HT-29 (cell line): ENCODE measurements at places on chromosomes 3 and 15.

DNA sequence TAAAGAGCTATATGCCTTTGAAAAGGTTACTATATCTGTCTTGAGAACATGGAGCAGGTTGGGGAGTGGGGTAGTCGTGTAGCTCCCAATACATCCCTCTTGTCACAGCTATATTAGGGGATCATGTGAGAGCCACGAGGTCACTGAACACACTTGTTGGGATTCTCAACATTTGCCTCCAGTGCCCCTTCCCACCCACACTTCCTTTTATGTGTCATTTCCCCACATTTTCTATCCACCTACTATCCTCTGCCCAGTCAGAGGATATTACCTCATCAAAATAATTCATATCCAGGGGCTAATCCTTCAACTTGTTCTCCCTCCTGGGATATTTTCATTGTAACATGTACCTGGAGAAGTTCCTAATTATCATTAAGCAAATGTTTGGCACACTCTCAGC lies 85.0 kb downstream of the CYP19A1 start:
- DNase-seq: no peak

DNA sequence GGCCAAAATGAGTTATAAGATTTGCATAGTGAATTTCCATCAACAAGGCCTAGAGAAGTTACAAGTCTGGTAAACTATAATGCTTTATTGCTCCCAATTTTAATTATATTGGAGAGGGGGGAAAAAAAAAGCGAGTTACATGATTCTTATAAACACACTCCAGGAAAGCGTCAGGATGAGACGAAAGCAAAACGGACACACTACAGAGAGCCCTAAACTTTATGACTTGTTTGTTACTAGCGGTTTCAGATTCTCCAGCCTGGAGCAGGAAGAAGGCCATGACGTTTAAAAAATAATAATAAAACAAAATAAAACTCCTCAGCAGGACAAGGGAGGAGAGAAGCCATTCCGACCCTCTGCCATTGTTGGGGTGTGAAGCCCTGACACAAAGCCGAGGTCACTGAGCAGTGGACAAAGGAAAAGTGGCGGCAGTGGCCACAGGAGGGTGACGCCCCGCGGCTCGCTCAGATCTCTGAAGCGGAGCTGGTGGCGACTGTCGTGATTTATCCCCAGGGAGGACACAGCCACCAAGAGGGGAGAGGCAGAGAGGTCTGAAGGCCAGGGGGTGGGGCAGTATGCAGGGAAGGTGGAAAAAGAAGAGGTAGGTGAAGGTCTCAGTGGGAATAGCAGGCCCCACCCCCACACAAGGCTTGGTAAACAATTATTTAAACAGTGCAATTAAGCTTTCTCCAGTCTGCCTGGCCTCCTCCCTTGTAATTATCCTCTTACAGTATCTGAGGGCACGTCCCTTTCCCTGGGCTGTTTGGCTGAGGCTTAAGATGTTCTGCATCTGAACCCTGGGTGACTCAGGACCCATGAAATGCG lies 45.3 kb downstream of the ADAMTS9 start:
- DNase-seq: no peak

- DNase-seq: peak; percentile 36
These were observed 92.6 kb upstream of the SNTN start for GRCh38 chr3:63559884-63560283.

GRCh38 chr3:9222049-9222448 lies 27.4 kb downstream of the SRGAP3 start:
- DNase-seq: no peak

DNA sequence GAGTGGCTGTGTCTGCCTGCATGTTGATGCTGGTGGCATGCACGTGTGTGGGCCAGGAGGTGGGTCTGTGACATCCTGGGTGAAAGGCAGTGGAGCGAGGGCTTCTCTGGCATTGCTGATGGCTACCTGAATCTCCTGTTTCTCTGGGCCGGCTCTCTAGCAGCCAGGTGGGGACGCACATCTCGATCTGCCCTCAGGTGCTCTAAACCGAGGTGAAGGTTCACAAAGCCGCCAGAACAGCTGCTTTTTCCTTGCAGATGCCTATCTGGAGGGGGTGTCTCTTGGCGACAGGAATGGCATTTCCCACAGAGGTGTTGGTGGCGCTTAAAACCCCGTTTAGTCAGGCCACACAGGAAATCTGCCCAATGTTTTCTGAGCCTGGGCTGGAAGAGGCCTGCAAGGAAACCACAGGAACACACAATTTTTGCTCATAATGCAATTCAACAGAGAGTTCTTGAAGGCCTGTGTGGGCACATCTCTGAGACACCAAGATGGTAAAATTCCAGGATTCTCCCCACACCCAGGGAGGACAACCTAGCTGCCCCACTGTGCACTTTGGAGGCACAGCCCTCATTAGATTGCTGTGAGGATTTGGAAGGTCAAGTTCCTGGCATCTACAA lies 11.9 kb downstream of the TMEM158 start:
- DNase-seq: no peak

DNA sequence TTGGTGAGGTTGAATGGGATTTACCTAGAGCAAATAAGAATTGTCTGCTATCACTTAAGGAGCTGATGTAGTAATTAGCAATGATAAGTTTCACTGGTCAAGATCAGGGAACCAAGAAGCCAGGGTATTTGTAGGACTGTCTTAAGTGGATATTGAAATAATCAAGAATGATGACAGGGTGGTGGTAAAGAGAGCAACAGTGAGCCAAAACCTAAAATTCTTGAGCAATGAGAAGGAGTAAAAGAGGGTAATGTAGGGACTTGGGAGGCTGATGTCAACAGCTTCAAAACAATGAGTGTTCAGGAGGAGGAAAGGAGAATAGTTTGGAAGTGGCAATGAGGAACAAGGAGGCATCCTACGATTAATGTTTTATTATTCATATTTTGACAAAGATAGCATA lies 31.5 kb upstream of the SLC2A2 start:
- DNase-seq: no peak

- DNase-seq: no peak
These were observed 4.2 kb downstream of the MAPKBP1 start for GRCh38 chr15:41778521-41778920.

DNA sequence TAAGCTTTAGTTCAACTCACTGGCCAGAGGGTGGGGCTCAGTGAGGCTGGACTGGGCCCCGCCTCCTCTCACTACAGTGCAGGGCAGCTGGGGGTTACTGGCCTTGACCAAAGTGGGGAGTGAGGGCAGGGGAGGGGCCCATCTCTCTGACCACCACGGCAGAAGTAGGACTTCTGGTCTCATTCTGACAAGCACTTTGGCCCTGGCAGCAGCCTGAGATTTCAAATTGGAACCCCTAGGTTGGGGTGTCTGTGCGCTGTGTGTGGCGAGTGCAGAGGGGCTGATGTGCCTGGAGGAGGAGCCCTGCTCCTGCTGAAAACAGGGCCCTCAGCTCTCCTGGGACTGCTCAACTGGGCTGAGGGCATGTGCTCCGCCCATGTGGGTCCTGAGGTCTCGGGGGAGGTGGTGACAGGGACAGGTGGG lies 60.3 kb upstream of the RPL32 start:
- DNase-seq: no peak

DNA sequence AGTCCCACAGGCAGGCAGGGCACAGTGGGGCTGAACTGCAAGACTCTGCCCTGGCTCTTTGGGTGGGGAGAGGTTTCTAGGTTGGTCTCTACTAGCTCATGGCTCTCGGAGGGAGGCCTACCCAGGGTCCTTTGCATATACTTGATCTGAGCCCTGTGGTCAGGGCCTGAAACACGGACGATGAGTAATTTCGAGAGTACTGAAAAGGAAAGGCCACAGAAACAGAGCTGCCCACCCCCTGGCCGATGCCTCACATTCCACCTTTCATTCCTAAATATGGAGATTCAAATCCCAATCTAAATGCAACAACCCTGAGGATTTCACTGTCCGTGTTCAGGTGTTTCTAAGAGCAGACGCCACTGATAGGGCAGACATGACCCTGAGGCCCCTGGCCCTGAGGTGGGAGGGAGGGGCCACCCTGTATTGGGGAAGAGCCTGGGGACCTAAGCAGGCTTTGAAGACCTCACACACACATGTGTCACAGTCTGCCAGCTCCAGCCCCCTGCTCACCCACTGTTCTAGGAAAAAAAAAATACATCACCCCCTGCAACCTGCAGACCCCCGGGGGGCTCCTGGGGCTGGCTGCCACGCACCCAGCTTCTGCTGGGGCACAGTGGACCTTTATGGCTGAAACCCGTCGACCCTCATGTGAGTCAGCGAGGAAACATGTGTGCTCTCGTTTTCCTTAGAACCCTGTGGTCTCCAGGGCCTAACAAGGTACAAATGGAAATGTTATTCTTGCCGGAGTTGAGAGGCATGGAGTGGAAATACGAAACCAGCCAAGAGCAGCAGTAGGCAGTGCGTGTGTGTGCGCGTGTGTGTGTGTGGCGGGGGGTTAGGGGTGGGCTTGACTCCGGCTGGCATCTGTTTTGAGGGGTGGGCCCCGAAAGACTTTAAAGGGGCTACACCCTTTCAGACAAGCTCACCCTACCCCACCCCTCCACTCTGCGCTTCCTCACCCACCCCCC lies 112.7 kb downstream of the CHSY1 start:
- no peak for DNase-seq

GRCh38 chr15:73326157-73326556 lies 42.6 kb downstream of the HCN4 start:
- no peak for DNase-seq

- no peak for DNase-seq
These were observed 1.2 kb downstream of the KNL1 start for GRCh38 chr15:40595219-40595618.

DNA sequence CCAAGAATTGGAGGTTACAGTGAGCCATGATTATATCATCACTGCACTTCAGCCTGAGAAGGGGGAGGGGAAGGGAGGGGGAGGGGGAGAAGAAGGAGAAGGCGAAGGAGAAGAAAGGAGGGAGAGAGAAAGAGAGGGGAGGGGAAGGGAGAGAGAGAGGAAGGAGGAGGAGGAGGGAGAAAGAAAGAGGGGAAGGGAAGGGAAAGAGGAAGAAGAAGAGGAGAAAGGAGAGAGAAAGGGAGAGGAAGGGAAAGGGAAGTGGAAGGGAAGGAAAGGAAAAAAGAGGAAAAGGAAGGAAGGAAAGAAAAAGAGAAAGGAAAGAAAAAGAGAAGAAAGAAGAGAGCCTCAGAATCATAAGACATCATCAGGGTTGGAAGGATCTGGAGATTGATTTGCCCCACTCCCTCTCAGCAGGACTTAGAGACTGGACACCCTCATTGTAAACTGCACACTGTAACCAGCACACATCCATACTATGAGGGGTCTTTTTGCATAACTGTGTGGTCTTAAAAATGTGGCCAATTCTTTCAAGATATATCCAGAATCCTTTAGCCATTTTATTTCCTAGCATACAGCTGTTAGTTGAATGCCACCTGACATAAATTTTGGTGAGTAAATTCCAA lies 130.9 kb downstream of the CMSS1 start:
- no peak for DNase-seq

GRCh38 chr15:89728254-89728653 lies 22.8 kb downstream of the MESP1 start:
- DNase-seq: no peak

DNA sequence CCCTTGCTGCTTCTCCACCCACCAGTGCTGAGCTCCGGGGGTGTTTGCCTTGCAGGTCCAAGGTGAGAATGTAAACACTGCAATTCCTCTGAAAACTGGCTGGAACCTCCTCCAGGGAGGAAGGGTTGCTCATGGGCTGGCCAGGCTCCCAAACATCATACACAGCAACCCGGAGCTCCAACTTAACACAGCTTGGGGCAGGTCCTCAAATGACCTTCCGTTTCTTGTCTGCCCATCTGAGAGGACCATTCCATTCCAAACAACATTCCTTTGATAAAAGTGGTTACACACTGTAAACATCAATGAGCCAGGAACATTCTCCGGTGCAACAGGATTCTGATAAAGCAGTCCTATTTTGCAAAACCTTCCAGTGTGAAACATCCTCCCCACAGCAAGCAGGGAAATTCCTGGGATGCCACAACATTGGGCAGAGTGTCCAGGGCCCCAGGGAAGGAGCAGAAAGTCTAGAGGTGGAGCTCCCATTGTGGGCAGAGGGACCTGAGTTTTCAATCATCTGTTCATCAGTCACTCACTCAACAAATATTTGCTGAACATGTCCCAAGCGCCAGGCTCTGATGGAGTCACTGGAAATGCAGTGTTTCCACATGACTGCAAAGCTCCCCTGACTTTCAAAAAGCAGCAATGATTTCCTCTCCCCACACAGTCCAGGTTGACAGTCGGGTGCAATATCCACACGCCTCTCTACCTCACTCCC lies 7.3 kb upstream of the HEG1 start:
- peak; percentile 32 for DNase-seq

DNA sequence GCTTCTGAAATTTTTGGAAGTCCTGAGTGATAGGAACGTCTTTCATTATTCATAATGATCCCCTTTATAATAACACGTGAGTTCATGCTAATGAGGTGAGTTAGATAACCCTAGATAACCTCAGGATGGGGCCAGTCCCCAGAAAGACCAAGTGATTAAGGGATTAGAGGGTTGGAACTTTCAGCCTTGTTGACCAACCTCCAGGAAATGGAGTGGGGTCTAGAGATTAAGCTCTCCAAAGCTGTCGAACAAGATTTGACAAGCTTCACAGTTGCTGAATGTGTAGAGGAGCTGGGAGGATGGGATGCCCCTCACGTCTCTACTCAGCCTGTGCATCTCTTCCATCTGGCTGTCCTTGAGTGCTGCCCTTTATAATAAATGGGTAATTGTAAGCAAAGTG lies 107.1 kb downstream of the ZMAT3 start:
- DNase-seq: no peak

- DNase-seq: peak; percentile 44
These were observed 932 bp downstream of the GSK3B start for GRCh38 chr3:120093119-120093910.

DNA sequence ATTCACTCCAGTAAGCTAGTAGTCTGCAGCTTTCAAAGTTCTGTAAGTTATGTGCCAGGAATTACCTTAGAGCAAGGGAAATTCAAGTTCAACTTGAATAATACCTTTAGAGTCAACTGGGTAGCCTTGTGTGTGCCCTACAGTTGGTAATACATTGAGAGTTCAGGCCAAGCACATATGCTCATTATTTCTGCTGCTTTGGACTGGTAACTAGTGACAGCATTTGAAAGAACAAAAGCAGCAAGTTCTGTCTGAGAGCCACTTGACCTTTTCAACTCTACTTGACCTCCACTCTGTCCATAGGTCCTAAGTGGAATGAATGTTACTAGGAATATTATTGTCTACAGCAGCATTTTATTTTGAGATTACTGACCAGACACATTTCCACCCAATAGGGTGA lies 723.5 kb downstream of the NLGN1 start:
- DNase-seq: no peak

- peak; percentile 59 for DNase-seq
These were observed 57.5 kb upstream of the SIN3A start for GRCh38 chr15:75508840-75509532.

GRCh38 chr15:98952381-98952803 lies 55.2 kb downstream of the PGPEP1L start:
- DNase-seq: no peak

DNA sequence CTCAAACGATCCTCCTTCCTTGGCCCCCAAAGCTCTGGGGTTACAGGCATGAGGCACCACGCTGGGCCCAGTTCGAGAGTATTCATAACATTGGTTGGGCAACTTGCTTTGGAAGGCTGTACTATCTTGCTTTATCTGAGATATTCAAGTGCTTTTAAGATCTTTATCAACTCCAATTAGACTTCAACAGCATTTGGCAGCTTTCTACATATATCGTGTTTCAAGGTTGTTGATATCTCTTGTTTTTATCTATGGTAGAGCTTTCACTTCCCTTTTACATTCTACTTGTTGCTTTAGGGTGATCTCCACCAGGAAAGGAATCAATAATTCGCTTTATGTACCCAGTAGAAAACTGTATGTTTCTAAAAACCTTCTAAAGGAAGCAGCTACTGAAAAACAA lies 395.3 kb downstream of the IL5RA start:
- DNase-seq: no peak

- DNase-seq: no peak
These were observed 137.6 kb downstream of the IMPG2 start for GRCh38 chr3:101182734-101183133.
